ENCODE measurements at places on chromosomes 3 and 15.

GRCh38 chr3:65521032-65521431 lies 517.7 kb downstream of the MAGI1 start:
- DNase-seq: no peak

GRCh38 chr15:63879211-63879610 lies 45.5 kb upstream of the HERC1 start:
- DNase-seq: no peak

DNA sequence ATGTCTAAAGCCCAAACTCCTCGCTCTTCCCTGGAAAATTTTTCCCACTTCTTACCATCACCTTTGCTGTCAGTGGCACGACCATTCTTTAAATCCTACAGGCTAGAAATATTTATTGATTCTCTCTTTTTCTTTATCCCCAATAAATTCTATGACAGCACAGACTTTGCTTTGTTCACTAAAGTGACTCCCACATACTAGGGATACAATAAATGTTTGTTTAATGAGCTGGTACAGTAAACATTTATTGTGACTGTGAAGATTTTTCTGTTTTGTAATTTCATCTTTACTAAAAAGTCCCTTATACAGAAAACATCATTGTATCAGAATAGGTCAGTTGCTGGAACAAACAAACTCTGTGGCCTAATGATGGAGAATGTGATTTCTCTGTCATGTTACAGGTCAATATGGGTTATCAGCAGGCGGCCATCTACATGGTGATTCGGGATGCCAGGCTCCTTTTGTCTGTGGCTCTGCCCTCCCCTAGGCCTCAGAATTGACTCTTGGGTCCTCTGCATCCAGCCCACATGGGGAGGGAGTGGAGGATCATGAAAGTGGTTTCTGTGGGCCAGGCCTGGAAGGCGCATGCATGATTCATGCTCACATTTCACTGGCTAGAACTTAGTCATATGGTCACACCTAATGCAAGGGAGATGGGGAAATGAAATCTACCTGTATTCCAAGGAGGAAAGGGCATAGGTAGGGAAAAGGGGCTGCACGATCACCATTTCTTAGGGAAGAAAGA lies 22.7 kb upstream of the KNG1 start:
- no peak for DNase-seq

DNA sequence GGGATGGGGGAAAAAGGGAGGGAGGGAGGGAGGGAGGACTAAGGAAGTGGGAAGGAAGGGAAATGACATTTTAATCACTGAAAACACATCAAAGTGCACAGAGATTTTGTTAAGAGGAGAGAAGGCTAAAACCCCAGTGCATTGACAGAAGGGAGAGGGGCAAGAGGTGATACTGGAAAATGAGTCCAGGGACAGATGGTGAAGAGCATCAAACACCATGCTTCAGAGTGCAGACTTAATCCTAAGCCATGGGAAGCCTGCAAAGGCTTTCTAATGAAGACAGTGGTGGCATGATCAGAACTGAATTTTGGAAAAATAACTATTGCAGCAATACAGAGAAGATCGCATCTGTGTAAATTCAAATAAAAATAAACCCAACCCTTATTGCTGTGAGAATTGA lies 41.8 kb downstream of the HGD start:
- DNase-seq: no peak

DNA sequence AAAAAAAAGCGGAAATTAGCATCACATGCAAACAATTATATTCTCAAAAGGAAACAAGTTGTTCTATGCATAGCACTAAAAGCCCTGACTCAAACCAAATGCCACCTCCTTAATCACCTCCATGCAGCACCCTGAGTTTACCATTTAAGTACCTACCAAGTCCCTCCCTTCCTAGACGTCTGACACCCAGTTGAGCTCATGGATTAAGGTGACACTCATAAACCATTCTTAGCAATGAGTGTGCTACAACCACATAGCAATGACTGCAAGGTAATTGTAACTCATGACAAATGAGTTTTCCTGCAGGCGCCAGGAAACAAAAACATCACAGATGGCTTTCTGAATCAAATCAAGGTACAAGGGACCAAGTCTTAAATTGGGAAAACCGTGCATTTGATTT lies 32.0 kb downstream of the WWTR1 start:
- no peak for DNase-seq

DNA sequence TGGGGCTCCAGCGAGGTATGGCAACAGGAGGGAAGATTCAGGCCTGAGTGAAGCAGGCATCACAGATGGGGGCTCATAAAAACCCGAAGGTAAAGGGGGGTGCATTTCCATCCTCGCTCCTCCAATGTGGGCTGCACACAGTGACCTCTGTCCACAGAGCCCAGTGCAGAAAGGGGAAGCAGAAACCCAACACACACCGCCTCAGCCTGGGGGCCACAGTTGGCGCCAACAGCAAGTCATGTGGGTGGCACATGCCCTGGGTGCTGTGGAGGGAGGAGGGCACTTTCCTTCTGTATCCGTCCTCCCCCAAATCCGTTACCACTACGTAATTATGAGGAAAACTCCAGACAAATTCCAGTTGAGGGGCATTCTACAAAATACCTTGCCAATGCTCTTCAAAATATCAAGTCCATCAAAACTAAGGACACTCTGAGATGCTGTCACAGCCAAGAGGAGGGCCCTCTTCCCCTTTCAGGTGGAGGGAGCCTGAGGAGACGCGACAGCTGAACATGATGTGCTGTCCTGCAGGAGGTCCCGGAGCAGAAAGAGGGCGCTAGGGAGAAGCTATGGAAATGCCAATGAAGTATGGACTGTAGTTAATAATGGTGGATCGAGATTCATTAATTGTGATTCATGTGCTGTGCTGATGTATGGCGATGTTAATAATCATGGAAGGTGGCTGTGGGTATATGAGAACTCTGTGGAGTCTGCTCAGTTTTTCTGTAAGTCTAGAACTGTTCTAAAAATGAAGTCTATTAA lies 16.4 kb downstream of the APBA2 start:
- no peak for DNase-seq

GRCh38 chr3:113213896-113214587 lies 2.7 kb downstream of the BOC start:
- DNase-seq: no peak

GRCh38 chr15:75921732-75922703 lies 18.3 kb downstream of the FBXO22 start:
- DNase-seq: peak; percentile 88

- peak; percentile 60 for DNase-seq
Observed at GRCh38 chr3:52243791-52244628, 1.5 kb upstream of the PPM1M start.

- no peak for DNase-seq
Observed at GRCh38 chr3:170044795-170045244, 7.0 kb downstream of the GPR160 start.

DNA sequence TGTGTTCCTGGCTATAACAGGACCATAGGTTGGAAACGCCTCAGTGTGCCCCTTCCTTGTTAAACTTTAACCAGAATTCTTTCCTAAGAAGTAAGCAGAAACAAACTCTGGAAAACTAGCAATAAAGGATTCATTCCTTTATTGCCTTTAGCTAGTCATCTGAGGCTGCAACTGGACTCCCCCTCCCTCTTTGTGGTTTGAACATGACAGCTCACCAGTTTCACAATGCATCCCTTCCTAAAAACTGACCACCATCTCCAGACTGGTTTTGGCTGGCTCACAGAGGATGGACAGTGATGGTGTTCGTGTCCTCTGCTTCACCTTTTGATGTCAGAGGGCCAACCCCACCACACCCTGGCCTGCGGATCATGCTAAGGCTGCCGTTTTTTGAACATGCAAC lies 27.9 kb upstream of the TGFBR2 start:
- DNase-seq: peak; percentile 86

DNA sequence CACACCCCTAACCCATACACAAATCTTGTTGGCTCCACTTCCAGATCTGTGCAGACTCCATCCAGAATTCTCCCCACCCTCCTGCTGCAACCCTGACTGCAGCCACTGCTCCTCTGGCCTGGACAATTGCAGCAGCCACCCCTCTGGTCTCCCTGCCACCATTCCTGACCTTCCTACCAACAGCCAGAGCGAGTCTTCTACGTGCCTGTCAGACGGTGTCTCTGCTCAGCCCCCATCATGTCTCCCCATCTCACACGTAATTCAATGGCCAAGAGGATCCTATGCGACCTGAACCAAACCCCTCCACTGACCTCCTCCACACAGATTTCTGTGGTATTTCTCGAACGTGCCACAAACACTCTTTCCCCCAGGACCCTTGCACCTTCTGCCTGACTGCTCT lies 103.3 kb downstream of the TPRA1 start:
- DNase-seq: no peak

GRCh38 chr15:67109141-67110034 lies 44.0 kb downstream of the SMAD3 start:
- peak; percentile 97 for DNase-seq

- no peak for DNase-seq
Observed at GRCh38 chr15:52760562-52760961, 29.6 kb downstream of the ONECUT1 start.

DNA sequence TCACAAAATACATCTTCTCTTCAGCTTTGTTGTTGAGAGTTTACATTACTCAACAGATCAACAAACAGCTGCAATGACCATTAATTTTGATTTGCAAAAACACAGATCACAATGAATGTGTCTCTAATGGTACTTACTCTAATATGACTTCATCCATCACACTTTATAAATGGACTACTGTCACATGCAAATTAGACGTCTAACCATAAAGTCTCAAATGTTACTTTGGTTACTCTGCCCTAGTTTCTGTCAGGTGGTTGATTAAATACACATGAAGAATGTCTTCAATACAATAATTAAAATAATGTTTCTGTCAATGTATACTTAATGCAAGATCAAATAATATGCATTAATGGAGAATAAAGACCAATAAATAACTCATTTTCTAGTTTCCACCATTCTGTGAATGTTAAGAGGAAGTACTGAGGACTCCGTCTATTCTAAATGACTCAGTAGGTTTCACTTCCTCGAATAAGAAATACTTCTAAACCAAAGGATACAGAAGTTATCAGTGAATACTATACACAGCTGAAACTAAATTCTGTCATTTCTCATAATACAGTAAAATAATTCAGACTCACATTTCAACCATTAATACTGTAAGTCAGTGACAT lies 145.8 kb downstream of the CBLB start:
- no peak for DNase-seq

DNA sequence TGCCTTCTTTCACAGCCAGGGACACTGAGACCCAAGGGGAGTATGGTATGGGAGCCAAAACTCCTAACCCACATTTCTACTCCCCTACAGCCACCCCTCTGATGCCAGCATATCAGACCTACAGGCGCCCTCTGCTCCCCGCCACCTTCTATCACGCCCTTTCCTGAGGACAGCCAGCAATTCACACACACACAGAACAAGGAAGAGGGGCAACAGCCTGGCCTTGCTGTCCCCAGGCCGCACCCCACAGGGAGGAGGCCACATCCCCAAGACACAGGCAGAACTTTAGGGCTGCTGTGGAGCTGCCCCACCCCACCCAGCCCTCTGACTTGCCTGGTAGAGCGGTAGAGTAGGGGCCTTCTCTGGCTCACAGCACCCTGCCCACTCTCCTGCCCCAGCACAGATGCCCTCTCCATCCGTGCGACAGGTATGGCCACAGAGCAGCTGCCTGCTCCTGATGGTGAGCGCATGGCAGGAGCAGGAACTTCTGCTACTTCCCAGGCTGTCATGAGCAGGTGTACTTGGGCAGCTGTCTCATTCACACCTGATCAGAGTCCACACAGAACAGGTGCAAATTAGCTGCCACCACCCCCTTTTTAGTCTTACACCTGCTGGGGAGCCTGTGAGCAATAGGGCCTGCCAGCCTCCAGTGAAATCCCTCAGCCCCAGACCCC lies 33.4 kb downstream of the CCDC33 start:
- DNase-seq: no peak

- no peak for DNase-seq
Observed at GRCh38 chr15:52791776-52792175, 1.6 kb upstream of the ONECUT1 start.

- no peak for DNase-seq
Observed at GRCh38 chr15:84944861-84945260, 36.8 kb upstream of the PDE8A start.

DNA sequence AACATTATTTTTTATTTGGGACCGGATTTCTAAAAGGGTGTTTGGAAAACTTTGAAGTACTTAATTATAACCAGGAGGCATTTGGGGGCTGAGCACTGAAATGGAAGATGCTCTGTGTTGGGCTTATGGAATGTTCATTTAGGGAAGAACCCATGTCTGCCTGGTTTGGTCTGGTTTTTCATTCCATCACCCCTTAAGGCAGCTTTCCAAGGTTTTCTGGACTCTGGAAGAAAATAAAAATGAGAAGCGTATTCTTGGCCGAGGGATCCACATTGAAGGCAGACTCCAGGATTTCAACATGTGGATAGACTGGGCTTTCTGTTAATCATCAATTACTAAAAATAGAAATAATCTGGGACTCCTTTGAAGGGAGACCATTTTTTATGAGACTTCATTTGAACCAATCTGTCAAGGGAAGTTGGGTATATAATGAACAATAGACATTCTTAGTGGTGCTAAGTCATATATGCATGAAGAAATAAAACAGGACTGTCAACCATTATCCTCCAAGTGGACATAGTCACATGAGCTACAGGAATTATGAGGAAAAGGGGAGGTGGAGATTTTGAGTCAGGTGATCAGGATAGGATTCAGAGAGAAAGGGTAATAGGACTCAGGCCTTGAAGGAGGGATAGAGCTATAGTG lies 270.5 kb upstream of the ADAMTS9 start:
- DNase-seq: no peak

- DNase-seq: no peak
Observed at GRCh38 chr3:127536830-127537812, 53.4 kb downstream of the TPRA1 start.

DNA sequence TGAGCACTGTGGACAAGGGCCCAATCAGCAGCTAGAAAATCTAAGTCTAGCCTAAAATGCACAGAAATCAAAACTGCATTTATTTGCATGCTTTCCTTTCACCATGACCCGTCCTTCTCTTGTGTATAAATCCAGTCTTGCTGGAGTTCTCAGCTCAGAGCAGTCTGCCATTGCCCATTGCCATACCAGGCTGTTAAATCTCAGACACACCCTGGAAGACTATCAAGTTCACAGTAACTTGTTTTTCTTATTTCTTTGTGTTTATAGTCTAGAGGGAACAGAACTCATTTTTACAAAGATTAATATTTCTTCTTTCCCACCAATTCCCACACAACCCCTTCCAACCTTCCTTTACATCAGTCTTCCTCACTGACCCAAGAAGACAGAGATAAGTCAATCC lies 85.9 kb downstream of the COL8A1 start:
- no peak for DNase-seq

GRCh38 chr3:13706886-13707285 lies 158.0 kb downstream of the FBLN2 start:
- no peak for DNase-seq

- DNase-seq: peak; percentile 37
Observed at GRCh38 chr15:95261546-95261945, 1030.2 kb downstream of the MCTP2 start.

DNA sequence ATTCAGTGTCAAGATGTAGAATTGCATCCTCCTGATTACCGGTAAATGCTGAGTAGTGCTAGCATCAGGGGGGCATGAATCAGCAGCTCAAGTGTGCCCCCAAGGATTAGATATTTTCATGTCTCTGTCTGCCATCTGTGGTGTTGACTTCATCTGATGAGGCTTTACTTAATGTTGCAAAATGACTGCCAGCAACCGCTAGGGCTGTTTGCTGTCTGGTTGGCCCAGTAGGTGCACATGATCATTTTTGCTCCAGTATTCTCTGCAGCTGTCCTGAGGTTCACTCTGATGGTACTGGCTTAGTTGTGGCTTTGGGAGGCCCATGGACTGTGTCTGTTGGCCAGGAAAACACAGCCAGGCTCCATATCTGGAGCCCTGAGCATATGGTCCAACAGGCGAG lies 316.4 kb downstream of the SOX2 start:
- no peak for DNase-seq

- peak; percentile 27 for DNase-seq
Observed at GRCh38 chr3:14565868-14566588, 25.9 kb upstream of the GRIP2 start.

Measured in cardiac fibroblast (primary cell).